Hypothalamus (tissue), 51 donors: ENCODE measurements at places on chromosomes 7 and 10.

GRCh38 chr7:8362723-8363369, 70.6 kb upstream of the NXPH1 start:
- no peak for DNase-seq

DNA sequence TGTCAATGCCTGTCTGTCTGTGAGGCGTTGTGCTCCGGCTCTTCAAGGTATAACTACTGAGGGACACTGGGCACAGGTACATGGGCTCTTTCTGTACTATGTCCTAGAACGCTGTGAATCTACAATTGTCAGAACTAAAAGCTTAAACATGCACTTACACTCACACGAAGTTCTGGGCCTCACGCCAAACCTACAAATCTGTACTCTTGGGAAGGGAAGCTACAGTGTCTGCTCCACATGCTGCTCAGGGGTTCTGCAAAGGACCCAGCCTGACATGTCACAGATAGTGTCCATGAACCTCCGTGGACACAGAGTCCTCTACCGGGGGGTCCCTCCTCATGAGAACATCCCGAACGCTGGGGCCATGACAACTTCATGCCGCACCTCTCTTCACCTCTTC, 268.7 kb downstream of the WDR37 start:
- no peak for DNase-seq

GRCh38 chr7:91979590-91979989, 38.9 kb downstream of the AKAP9 start:
- DNase-seq: no peak

DNA sequence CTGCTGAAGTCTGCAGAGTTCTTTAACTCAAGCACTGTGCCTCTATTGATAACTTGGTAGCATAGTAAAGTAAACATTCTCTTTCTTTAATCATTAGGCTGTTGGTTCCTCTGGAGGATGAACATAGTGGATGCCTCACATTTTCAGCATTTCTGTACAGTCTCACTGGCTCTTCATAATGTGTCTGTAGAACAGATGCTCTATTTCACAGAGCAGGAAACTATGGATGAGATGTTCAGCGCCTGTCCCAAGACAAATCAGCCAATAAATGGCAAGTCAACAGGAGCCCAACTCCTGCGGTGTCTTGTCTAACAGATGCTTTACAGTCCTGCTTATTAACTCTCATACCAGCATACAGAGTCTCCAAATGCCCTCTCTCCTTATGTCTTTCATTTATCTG, 36.5 kb downstream of the NRBF2 start:
- DNase-seq: no peak

DNA sequence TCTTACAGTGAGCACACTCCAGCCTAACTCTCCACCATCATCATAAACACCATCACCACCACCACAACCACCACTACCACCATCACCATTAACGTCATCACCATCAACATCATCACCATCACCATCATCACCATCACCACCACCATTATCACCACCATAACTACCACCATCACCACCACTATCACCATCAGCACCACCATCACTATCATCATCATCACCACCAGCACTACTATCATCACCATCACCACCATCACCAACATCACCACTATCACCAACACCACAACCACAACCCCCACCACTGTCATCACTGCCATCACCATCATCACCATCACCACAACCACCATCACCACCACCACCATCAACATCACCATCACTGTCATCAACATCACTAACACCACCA, 279.0 kb upstream of the TCERG1L start:
- no peak for DNase-seq

DNA sequence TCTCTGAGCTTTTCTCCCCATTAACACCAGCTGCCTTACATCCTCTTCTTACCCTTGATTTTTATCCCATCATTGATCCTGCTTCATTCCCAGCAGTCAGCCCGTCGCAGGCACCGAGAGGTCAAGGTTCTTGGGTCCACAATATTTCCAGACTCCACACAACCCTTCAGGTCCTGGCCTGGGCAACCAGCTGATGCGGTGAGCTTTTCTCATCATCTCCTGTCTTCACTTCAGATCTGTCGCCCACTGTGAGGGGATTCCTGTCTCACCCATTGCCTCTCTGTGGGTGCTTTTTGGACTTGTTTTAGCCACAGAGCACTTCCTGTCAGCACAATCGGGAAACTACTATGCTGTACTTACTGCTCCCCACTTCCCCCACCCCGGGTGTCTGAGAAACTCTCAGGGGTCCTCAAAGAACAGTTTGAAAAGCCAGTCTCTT, 8.4 kb upstream of the PVRIG start:
- no peak for DNase-seq

- DNase-seq: no peak
These were observed 331.1 kb downstream of the CALN1 start for GRCh38 chr7:72080865-72081510.

DNA sequence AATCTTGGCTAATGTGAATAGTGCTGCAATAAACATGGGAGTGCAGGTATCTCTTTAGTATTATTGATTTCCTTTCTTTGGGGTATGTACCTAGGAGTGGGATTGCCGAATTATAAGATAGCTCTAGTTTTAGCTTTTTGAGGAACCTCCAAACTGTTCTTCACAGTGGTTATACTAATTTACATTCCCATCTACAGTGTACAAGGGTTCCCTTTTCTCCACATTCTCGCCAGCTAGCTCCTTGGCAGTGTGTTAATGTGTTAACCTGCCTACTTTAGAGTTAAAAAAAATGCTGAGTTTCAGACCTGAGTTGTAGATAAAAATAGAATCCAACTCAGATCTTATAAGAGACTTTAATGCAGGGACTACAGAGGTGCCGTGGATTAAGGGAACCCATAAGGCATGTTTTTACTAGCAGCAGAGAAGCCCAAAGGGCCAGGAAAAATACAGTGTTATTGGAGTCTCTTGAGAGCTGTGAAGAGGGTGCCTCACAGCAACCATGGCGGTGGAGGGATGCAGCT, 35.4 kb downstream of the CDK13 start:
- DNase-seq: no peak

DNA sequence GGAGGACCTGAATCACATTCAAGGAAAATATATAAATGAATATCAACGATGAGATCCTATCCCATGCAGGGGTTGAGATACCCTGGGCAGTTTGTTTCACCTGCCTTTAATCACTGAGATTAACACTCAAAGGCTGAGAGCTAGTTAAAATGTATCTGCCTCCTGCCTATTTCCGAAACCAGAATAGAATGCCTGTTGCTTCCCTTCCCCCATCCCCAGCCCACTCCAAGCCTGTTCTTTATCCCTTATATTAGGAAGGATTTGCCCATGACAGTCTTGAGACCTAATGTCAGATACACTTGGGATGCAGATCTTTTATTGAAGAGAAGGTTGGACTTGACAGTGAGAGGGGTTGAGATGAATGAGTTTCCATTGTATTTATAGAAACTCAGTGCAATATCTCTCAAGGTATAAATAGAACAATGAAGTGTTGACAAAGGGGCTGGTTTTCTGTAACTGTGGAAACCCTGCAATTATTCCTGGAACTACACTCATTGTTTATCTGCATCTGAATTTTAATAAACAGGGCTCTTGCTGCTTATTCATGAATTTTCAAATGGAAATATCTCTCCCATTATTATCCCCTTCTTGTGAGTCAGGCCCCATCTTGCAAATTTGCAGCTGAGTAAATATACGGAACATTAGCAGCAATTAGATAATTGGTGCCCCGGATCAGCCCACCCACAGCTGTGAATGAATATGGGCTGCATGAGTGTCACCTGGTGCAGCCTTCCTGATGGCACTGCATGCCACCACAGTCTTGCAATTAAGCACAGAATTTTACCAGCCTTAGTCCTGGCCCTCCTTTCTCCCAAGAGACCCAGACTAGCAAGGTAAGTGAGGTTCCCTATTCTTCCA, 66.7 kb downstream of the SORCS3 start:
- no peak for DNase-seq

DNA sequence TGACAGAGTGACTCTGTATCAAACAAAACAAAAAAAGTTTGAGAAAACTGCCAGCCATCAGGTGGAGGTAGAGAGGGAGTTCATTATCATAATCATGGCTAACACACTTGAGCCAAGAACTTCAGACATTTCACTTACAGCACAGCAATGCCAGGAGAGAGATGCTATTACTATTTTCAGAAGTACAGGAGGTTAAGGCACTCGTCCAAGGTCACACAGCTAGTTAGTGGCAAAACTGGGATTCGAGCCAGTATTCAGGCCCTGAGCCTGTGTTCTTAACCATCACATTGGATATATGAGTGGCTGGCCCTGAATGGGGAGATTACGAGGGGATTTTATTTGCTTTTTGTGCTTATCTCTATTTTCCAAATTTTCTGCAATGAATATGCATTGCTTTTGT, 24.8 kb upstream of the UNC5B start:
- DNase-seq: no peak

DNA sequence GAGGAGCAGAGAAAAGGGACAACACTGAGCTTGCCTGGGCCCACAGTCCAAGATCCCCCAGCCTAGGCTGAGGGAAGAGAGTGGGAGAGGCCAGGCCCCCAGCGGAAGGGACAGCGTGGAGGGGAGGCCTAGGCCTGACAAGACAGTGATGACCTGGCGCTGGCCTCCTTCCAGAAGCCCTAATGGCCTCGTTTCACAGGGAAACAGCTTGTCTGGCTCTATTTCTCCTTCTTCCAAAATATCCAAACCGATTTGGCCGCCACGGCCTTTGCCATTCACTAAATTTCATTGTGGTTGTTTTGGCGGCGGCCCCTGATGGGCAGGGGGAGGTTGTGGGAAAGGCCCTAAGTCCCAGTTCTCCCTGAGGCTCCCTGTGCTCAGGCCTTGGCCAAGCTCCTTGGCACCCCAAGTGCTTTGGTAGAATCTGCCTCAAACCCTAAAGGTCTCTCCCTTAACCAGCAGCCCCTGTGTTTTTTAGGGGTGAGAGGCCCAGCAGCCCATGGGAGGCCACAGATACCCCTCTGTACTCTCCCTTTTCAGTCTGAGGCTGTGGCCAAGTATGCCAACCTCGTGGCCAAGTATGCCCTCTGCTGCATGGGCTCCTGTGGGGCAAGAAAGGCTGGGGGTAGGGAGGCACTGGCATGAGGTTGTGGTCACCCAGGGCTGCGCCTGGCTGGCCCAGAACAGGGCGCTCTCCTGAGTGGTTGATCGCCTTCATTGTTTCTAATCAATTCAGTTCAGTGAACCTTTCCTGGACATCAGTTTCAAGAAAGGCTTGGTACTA, 37.3 kb downstream of the PAX2 start:
- no peak for DNase-seq

DNA sequence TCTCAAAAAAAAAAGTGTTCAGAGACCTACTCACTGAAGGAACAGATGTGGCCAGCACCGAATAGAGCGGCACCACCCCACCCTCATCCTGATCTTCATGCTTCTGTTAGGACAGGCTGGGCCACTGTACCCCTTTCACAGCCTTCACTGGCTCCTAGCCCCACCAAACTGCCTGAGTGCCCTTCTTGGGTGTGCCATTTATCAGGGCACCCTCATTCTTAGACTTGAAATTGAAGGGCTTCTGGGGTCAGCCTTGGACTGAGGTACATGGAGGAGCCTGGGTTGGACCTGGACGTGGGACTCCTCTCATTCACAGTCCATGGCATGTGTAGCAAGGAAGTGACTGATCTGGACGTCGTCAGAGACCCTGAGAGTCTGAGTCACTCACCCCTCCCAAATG, 190.3 kb downstream of the COBL start:
- DNase-seq: no peak

GRCh38 chr10:103592186-103593021, 98.9 kb downstream of the NEURL1 start:
- DNase-seq: no peak

DNA sequence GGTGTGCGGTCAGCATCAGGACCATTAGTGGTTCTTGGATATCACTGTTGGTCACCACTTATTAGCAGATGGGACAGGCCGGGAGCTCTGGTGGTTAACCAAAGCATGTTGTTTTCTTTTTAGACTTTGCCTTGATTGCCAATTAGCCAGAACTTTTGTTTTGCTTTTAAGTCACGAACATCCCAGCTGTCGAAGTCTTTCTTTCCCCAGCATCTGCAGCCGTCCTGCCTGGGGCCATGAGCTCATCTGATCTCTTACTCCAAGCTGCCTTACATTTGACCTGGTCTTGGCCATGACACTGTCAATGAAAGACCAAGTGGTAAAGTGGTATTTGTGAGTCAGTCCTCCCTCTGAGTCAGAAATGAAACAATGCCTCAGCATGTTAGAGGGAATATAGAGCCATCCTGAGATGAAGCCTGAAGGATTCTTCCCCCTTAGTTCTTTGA, 53.9 kb upstream of the CREB5 start:
- no peak for DNase-seq

- no peak for DNase-seq
These were observed 23.9 kb upstream of the CALD1 start for GRCh38 chr7:134755422-134756022.

DNA sequence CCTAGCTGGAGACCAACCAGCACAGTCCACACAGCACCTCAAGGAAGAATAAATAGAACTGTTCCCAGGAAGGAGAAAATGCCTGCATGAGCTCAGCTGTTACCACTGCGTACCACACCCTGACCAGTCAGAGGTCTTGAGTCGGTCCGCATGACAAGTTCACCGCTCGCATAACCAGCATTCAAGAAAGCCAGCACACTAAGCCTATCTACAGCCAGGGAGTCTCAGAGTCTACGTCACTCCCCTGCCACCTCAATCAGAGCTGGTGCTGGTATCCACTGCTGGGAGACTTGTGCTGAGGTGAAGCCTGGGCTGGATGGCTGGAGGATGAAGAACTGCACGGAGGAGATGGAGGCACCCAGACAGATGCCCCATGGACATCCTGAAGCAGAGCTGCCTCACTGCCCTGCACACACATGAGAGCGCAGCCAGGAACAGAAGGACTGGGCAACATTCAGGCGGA, 19.6 kb downstream of the AKR1C1 start:
- no peak for DNase-seq

DNA sequence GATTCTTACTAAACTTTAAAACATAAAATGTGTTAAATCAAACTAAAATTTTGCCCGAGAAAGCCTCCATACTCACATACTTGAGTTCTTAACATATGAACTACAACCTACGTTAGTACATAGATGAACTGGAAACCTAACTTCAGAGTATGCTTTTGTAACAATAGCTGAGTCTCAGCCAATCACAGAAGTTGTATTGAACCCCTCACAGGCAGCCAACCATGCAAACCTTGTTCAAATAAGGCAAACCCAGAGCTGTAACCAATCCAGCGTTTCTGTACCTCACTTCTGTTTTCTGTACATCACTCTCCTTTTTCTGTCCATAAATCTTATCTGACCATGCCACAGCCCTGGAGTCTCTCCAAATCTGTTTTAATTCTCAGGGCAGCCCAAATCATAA, 157.3 kb upstream of the COL1A2 start:
- DNase-seq: no peak

GRCh38 chr7:124460056-124460450, 305.5 kb downstream of the GPR37 start:
- DNase-seq: no peak
